T-helper 9 cell (primary cell): ENCODE measurements at places on chromosomes 1 and 21.

DNA sequence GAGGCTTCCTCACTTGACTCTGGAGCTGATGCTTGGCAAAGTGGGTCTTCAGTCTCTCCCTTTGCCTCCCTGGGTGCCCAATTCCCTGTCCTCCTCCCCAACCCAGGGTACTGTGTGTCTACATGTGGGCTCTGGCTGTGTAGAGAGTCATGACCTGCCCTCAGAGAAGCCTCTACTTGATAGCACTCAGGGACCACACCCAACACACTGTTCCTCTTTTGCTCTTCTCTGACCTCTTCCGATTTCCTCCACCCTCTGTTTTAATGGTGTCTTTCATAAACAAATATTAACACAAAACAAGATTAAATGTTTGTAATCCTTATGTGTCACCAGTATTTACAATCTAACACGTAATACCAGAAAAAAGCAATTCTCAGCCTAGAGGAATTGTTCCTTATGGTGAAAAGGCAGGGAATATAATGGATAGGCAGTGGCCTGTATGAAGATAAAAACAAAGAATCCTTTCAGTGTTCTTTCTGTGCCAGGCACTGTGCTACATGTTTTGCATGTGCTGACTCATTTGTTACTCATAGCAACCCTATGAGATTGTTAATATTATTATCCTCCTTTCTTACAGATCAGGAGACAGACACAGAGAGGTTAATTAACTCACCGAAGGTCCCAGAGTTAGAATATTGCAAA lies 58.2 kb downstream of the HSD3B1 start:
- no peak for DNase-seq

DNA sequence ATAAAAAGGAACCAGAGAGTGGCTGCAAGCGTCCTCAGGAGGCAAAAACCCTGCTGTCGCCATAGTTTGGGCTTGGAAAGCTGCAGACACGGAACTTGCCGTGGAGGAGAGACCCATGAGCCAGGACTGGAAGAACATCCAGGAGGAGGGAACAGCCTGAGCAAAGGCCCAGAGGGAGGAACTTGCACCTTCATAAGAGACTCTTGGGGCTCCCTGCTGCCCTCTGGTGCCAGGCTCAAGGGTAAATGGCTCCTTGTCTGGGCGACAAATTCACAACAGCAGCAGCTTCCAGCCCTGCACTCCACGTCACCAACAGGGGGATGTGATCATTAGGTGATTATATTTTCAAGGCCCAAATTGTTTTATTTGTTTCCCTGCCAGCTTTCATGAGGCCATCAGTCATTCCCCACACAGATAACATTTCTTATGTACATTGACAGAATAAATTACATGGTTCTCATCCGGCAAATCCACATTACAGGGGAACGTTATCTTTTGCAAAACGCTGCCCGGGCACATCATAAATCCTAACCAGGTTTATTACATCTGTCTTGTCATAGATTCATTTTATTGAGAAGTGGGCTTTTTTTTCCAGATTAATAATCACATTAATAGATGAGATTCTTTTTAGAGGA lies 143.0 kb upstream of the GRIK3 start:
- DNase-seq = no peak

GRCh38 chr1:83098791-83099190 lies 900.1 kb downstream of the TTLL7 start:
- DNase-seq = no peak

DNA sequence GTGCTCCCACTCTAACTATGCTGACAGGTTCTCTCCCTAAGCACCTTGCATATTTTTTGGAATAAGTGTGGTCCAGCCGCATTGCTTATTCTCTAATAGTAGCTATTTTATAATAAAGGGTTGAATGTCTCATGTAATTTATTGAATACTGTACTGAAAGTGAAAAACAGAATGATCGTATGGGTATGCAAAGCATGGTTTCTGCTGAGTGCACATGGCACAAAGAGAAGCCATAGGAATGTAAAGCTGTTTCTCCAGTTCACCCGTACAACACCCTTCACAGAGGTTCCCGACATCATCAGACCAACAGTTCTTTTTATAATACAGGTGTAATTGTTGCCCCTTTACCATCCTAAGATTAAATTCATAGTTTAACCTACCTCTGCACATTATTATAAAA lies 8.9 kb upstream of the HAO2 start:
- no peak for DNase-seq

DNA sequence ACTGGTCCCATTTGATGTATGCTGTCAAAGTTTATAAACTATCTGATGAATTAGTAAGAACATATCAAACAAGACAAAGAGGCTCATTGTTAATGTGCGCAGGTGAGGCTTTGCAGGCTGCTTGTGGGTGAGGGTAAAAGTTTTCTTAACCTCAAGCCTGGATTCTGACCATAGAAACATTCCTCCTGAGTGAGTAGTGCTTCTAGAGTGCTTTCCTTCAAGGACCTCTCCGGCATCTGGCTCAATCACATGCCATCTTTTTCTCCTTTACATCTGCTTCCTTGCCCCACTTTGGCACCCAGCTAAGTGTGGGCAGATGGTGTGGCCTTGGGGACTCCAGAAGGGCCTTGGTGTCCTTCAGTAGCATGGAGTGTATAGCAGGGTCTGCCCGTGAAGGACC lies 104.0 kb downstream of the ROR1 start:
- DNase-seq = no peak

DNA sequence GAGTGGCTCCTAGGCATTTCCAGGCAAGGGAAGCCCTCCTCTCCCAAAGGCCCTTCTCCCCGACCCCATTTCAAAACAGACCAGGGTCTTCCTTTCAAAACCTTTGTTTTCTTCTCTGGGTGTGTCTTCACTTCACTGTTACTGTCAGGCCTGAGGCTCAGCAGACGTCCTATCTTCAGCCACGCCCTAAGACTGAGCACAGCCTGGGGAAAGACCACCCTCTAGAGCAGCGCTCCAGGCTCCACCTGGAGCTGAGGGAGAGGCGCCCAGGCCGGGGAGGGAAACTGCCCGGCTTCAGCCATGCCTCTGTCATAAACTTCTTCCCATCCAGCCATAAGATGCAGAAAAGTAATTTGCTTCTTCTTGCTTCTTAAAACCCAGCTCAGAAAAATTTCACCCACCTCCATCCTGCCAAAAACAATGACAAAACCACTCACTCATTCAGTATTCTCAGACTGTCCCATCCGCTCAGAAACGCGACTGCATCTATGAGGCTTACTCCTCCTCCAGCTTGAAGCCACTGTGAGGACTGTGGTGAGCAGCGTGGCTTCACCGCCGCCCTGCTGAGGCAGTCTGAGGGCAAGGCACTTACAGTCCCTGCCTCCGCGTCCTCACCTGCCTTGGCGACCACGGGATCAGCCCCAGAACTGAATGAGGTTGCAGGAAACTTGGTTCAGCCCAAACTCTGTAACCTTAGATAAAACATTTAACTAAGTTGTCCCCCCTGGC lies 36.1 kb downstream of the VN1R5 start:
- no peak for DNase-seq

DNA sequence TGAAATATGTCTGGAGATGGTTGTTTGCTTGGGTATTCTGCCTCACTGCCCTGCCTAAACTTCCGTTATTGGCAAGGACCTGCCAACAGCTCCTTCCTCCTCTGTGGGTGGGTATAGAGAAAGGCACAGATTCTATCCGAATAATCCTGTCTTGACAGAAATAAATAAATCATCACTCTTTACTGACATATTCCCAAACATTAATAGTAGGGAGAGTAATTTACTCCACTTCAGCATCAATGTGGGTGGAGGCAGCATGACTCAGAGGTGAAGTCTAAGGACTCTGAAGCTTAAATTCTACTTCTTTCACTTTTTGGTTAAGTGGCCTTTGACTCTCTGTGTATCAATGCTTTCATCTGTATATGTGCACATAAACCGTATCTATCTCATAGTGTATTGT lies 2.9 kb downstream of the CD84 start:
- DNase-seq = no peak

GRCh38 chr1:96164053-96164452 lies 557.5 kb upstream of the PTBP2 start:
- no peak for DNase-seq

DNA sequence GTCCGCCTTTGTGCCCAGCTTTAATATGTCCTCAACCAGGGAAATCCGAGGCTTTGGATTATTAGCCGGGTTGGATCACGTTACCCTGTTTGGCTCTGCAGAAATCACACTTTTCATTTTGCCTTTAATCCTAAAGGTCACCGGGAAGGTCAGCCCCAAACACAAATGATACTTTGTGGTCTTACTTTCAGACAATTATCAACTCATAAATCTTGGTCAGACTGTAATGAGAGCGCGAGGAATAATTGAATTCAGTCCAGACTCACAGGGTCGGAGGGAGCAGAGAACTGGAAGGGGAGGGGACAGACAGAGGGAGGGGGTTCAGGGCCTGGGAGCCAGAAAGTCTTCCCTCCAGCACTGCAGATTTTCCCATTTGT lies 91.7 kb upstream of the NFIA start:
- no peak for DNase-seq
